ENCODE measurements at places on chromosomes 16 and 17.

DNA sequence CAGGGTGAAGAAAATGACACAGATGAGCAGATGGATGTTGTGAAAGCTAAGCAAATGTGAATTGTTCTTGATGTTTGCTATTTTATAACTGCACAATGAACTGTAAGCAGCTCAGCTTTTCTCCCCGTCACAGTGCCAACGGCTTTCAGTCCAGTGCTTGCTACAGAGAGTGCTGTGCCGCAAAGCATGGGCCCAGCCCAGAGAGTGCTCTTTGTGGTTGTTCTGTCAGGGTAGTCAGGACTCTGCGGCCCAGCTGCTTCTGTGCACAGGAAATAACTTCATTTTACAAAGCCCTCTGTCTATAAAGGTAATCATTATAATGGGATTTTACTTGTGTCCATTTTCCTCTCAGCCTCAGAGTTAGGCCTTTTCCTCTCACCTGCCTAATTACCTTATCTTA lies 39.1 kb downstream of the CDRT15 start:
- DNase-seq, result no peak

DNA sequence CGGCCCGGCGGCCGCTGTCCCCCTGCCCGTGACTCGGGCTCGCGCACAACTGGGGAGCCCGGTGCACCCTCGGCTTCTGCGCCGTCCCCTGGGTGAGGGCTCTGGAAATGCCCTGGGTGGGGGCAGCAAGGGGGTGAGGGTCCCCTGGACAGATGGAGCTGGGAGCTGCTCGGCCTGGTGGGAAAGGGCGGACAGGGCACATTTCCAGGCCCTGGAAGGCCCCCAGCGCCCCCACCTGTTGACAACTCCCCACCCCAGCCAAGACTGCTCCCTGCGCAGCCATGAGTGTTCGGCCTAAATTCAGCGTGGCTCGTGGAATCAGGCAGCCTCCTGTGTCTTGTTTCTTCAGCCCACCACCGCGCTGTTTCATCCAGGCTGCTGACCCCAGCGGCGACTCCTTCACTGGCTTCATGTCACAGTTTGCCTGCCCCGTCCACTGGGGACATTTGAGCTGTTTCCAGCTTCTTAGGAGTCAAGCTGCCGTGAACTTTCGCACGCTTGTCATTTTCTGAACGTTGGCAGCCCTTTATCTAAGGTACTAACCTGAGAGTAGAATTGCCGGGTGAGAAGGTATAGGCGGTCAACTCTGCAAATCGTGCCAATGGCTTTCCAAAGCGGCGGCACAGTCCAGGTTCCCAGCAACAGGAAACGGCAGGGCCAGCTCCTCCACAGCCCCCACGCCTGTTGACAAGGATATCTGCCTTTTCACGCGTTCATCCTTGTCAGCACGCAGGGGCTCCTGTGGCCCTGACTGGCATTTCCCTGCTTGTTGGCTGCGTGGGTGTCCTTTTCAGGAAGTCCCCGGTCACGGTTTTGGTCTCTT lies 895 bp downstream of the UTS2R start:
- no peak for DNase-seq

GRCh38 chr17:55394357-55395021 lies 27.1 kb downstream of the MMD start:
- no peak for DNase-seq

DNA sequence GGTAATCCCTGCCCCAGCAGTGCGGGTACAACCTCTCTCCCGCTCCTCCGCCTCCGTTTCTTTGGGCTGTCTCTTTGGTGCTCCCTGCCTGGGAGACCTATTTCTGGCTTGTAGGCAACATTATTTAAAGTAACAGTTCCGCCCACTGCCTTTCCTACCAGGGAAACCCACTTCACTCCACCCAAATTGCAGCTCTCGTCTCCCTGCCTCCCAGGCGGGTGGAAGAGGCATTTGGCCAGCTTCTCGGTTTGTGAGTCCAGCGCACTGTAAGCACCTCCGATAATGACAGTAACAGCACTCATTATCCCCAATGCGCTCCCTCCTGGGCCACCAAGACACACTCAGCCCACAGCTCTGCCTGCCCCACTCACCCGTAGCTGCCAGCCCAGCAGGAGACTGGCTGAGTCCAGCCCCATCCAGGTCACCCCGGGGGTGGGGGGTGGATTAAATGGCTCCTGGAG lies 165.1 kb upstream of the CDC42EP4 start:
- DNase-seq, result peak; percentile 32

GRCh38 chr16:69855592-69855991 lies 93.5 kb downstream of the WWP2 start:
- DNase-seq, result no peak

GRCh38 chr16:88839745-88840599 lies 16.8 kb downstream of the GALNS start:
- DNase-seq, result no peak

GRCh38 chr17:74201250-74201649 lies 2.2 kb upstream of the RPL38 start:
- DNase-seq, result peak; percentile 70

- no peak for DNase-seq
Observed at GRCh38 chr17:45813048-45813725, 29.1 kb downstream of the CRHR1 start.

DNA sequence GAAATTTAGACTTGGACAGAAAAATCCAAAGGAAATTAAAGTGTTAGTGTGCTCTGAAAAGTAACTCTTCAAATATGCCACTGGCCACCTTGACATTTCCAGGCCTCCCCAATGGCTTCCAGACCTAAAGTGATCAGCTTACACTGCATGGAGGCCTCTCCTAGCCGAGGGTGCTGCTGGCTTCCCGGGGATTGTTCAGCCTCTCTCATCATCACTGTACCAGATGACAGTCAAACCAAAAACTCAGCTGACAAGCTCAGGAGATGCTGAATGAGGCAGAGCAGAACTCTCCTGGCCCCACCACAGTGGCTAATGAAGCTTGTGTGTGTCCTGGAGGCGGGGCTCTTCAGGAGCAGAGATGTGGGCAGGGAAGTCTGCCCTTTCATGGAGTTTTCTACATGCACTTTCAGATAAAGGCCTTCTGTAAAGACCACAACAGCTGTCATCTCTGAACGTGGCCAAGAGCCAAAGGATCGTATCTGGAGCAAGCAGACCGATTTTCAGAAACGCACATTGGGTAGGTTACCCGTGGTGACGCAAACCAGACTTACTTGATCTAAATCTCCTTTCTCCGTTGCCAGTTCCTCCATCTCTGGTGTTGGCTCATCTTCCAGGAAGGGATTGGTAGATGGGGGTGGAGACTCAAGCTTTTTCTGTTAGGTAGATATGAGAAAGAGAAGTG lies 113.3 kb downstream of the VPS53 start:
- DNase-seq, result no peak
